Stimulated activated CD8-positive, alpha-beta memory T cell treated with anti-CD3 and anti-CD28 coated beads, Interleukin-12 subunit alpha, Interleukin-12 subunit beta, amount 100 ng/mL, for 4 hours (primary cell): ENCODE measurements at places on chromosomes 4 and X.

DNA sequence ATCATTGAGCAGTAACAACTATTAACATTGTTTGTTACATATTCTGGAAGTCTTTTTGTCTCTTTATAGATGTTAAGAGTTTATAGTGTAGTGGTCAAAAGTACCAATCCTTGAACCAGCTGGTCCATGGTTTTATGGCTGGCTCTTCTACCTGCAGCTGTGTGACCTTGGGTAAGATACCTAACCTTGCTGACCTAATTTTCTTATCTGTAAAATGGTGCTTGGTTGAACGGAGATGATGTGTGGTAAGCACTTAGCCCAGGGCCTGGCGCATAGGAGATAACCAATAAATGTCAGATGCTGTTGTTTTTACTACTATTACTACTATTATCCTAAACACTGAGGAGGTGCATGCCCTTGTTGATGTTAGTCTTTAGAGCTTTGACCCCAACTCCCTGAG lies 116.6 kb downstream of the TMEM164 start:
- DNase-seq, result no peak

DNA sequence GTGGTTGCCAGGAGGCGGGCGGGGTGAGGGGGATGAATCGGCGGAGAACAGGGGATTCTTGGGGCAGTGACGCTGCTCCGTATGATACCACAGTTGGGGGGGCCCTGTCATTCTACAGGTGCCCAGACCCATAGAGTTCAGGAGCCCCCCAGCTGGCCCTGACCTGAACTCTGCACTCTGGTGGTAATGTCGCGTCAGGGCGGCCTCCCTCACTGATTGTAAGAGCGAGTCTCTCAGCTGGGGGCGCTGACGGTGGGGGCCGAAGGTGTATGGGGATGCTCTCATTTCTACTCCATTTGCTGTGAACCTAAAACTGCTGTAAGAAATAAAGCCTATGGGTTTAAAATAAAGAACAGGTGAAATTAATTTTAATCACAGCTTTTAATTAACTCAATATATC lies 91.8 kb upstream of the PSAPL1 start:
- DNase-seq, result no peak

DNA sequence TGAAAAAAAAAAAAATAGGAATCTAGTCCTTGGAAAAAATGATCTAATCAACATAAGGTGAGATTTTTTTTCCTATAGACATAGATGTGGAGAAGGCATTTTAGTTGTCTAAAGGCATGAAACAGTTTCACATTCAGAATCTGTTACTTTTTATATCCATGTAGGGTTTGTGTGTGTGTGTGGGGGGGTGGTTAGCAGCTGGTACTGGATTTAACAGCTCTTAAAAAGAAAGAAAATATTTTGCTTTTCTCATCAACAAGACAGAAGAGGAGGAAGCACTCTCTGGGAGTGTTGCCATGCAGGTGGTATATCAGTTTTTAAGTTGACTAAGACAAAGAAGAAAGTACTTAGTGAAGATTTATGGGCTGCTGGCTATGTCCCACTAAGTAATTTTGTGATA lies 122.3 kb downstream of the VCX3B start:
- no peak for DNase-seq

DNA sequence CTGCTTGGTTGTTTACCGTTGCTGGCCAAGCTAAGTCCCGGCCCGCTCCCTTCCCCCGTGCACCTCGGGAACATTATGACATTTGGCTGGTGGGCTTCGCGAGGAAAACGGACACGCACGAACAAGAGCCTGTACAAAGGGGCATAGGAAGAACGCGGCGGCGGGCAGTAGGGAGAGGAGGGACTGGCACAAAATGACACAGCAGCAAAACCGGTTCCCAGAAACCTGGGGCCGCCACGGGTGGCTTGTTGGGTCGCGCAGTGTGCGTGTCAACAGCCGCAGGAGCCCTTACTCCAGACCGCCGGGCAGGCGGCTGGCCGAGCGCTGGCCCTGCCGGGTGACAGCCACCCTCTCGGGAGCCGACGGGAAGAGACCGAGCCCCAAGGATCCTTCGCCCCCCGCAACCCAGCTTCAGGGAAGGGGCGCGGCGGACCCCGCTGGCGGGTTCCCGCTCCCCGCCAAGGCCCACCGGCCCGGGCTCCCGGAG lies 1.6 kb upstream of the LIN54 start:
- DNase-seq, result peak; percentile 16

DNA sequence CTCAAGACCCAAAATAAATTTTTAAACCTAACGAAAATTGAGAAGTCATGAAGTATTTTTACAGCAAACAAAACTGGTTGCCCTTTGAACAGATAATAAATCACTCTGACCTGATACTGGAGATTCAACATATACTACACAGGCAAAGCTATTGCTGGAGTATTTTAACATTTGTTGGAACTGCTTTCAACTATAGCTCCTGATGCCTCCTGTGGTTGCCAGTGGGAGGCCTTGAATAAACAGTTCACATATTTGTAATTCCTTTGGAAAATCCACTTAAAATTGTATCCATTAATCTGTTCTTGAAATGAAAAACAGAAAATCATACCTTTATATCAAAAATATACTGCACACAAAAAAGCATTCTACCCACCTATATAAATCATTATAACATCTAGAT lies 605.1 kb downstream of the KCTD8 start:
- no peak for DNase-seq

DNA sequence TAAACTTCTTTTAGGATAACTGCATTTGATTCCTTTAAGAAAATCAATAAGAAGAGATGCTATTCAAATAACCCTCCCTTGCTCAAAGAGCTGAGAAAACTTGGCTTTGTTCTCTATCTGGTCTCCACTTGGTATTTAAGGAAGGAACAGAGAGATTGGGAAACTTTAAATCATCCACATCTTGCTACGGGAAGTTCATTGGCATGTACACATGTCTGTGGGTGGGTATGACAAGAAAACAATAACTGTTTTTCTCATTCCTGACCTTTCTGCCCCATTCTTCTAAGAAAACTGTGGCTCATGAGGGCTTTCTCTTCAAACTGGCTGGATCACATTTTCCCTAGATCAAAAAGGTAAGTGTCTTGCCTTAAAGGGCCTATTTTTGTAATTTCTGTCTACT lies 6.0 kb downstream of the SEL1L3 start:
- DNase-seq, result no peak

GRCh38 chr4:124980276-124980752 lies 267.8 kb upstream of the ANKRD50 start:
- DNase-seq, result no peak

GRCh38 chrX:45537936-45538335 lies 337.3 kb upstream of the DIPK2B start:
- no peak for DNase-seq

DNA sequence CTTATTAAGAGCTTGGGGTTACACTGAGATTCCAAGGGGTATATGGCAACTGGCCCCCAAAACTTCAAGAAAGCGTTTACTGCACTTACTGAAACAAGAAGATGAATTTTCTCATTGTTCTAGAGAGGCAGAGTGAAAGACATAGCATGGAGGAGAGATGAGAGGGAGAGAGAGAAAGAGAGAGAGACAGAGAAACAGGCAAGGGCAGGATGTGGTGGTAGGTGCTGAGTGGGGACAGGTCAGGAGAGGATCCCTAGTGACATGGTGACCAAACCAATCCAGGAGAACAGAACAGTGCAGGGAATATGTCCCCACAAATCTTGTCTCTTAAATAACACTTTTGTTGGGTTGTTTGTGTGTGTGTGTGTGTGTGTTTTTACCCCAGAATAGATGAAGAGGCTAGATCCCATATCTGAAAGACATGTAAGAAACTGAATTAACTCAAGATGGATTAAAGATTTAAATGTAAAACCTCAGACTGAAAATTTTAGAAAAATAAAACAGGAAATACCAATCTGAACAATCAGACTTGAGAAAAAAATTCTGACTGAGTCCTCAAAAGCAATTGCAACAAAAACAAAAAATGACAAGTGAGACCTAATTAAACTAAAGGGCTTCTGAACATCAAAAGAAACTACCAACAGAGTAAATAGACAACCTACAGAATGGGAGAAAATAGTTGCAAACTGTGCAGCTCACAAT lies 202.2 kb downstream of the QDPR start:
- no peak for DNase-seq

DNA sequence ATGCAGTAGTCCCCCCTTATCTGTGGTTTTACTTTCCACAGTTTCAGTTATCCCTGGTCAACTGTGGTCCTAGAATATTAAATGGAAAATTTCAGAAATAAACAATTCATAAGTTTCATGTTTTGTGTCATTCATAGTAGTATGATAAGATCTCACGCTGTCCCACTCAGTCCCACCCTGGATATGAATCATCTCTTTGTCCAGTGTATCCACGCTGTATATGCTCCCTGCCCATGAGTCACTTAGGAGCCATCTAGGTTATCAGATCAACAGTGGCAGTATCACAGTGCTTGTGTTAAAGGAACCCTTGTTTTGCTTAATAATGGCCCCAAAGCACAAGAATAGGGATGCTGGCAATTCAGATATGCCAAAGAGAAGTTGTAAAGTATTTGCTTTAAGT lies 16.2 kb upstream of the SYTL4 start:
- no peak for DNase-seq

GRCh38 chr4:74632634-74633033 lies 161.7 kb downstream of the BTC start:
- no peak for DNase-seq

GRCh38 chrX:10325611-10326010 lies 168.8 kb downstream of the CLCN4 start:
- DNase-seq, result no peak

- DNase-seq, result no peak
These were observed 115.1 kb downstream of the SOWAHB start for GRCh38 chr4:76782837-76783236.

- no peak for DNase-seq
These were observed 26.1 kb upstream of the LONRF3 start for GRCh38 chrX:118948270-118948669.

GRCh38 chrX:25287521-25287920 lies 271.8 kb upstream of the ARX start:
- no peak for DNase-seq

DNA sequence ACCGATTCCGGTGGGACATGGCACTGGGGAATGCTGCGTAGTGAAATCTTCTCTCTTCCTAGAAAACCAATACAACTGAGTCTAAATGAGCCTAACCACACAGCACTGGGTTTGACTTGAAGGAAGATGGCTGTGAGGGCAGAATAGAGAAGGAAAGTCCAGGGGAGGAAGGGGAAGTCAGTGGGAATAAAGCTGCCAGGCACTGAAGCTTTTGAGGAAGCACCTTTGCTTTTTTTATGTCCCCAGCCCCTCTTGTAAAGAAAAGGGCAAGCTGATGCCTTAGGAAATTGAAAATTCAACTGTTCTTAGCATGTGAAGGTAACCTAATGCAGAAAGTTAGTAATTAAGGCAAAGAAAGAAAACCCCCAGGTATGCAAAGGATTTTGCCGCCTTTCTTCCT lies 20.6 kb downstream of the MED28 start:
- DNase-seq, result no peak

GRCh38 chrX:36336751-36337150 lies 417.2 kb downstream of the CFAP47 start:
- no peak for DNase-seq
